Activated naive CD4-positive, alpha-beta T cell treated with anti-CD3 and anti-CD28 coated beads, Interleukin-2, amount 10 ng/mL, durations not matched to agents 7 days and 5 days (primary cell): ENCODE measurements at places on chromosomes 1 and 21.

- no peak for DNase-seq
Observed at GRCh38 chr1:44543064-44543744, 131.1 kb downstream of the TMEM53 start.

GRCh38 chr1:8409106-8409505 is 91.2 kb downstream of the SLC45A1 start:
- no peak for DNase-seq

DNA sequence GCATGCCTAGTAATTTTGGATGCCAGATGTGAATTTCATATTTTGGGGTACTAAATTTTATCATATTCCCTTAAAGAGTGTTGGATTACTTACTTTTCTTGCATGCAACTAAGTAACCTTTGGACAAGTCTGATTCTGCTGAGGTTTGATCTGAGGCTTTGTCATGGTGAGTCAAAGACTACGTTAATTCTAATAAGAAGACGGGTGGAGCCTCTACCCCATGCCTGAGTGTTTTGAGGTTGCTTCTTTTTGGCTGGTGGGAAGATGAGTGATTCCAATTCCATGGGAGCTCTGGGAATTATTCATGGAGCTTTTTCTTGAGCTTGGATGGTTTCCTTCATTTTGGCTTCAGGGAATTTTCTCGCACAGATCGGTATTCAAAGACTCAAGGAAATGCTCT is 11.6 kb upstream of the PCP4 start:
- DNase-seq = no peak

DNA sequence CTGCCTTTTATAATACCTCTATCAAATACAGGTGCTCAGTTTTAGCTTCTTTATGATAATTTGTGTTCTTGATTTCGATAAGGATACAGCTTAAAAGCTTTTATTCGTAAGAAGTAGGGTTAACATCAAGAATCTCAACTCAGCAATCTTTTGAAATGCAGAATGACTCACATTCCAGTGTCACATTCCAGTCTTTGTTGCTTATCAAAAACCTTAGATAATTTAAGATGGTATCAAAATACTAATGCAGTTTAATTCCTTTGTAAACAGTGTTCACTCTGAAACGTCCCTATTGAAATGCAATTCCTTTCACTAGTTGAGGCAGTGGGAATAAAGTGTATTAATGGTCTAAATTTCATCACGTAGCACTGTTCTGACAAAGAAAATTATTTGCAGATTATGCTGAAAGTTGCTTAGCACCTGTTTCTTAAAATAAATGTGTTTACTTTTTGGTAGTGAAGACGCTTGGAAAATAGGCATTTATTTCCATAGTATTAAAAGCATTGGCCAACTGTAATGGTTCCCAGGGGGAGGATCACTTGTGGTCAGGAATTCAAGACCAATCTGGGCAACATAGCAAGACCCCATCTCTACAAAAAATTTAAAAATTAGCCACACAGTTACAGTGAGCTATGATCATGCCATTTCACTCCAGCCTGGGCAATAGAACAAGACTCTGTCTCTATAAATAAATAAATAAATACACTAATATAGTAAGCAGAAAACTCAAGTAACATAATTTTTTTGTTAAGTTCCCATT is 10.1 kb upstream of the CNN3 start:
- DNase-seq = no peak

GRCh38 chr1:244291236-244292201 is 160.2 kb downstream of the ADSS2 start:
- DNase-seq = no peak

GRCh38 chr1:150708595-150708994 is 11.6 kb upstream of the GOLPH3L start:
- DNase-seq = no peak

DNA sequence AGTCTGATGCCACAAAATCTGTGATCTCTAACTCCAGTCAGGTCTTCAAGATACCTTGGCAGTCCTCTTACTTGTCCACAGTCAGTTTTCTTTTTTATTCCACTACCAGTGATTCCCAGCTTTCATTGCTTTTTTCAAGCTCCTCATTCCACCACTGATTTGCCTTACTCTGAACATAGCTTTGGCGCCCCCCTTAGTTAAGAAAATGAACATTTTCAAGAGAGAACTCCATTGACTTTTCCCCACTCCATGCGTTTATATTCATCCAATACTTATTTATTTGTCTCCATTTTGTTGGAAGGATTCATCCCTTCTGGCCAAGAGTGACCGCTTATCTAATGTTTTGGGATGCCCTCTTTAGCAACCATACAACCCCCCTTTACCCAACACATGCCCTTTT is 33.9 kb upstream of the IPO9 start:
- DNase-seq = no peak

DNA sequence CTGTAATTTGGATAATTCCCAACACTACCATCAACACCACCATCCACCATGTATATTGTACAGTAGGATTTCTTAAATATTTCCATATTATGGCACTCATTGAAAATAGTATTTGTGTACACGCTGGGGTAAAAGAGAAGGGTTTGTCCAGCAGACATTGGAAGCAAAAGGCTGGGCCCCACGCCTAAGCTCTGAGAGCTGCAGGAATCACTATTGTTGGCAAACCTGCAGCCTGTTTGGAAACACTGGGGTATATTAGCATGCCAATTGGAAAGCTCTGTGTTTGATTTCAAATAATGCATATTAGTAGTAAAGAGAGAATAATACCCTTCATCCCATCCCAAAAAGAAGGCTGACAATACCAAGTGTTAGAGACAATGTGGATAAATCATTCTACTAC is 81.5 kb upstream of the DPYD start:
- DNase-seq = no peak

DNA sequence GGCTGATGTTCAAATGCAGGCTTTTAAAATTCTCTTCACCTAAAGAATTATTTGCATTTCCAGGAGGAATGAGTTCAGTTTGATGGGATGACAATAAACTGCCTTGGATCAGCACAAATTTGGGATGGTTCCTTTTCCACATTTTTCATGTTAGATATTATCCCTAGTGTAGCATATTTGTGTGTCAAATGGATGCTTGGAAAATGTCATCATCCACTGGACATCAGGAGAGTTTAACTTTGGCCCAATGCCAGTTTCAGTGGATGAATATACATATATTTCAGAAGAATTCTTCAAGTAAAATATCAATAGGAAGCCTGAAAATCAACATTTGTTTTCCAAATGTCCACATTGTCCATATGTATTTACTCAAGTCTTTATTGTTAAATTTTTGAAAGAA is 116.5 kb upstream of the COL24A1 start:
- DNase-seq = no peak

- no peak for DNase-seq
Observed at GRCh38 chr1:167088746-167089417, 1.3 kb downstream of the GPA33 start.

DNA sequence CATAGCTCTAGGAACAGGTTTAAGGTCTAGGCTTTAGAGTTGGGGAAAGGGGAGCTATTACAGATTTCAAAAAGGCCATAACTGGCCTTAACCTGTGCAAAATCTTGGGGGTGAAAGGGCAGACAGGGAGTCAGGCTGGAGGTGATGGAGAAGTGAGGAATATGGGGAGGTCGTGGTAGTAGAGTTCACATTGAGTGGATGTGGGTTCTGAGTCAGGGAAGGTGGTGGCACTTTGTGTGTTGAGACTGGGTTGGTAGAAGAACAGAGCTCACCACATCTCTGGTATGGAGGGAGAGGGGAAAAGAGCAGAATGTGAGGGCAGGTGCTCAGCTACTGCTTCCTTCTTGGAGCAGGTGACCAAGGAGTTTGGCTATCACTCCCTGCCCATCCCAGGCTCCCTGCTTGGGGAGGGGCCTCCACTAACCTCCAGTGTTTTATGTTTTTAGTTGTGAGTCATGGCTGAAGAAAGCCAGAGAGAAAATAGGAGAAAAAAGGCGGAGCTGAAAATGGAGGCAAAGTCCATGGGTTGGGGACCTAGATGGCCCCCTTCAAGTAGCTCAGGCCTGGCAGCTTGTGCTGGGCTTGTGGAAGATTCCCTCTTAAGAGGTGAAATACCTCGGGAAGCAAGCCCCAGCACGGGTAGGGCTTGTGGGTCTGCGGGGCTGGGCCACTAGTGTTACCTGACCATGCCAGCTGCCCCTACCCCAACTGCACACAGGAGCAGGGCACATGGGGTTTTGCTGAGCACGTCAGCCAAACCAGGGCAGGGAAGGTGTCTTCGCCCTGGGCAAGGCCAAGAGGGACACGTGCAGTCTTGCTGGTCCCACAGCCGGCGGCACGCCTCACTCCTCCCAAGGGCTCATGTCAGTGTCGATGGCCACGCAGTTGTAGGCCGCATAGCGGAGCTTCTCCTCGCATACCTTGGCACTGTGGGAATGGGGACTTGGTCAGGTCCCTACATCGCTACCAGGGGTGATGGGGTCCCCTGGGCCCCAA is 8.2 kb downstream of the HECTD3 start:
- DNase-seq = no peak

- no peak for DNase-seq
Observed at GRCh38 chr1:214833178-214833756, 230.3 kb downstream of the CENPF start.

DNA sequence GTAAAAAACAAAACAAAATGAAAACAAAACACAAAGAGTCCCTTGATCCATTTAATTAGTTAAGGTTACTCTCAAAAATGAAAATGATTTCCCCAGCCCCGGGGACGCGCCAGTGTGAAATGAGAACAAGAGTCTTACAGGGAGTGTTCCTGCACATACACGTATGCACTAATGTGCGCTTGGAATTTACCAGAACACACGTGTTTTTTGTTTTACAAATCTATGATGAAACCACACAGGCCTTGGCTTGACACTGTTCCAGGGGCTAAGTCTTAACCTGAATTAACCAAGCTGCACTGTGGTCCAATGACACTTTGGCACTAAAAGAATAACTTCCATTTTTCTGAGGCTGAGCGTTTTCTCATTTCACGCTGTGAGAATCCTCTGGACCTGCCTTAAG is 63.7 kb downstream of the SLC45A1 start:
- no peak for DNase-seq

- no peak for DNase-seq
Observed at GRCh38 chr1:169426174-169426705, 1.0 kb downstream of the CCDC181 start.

- no peak for DNase-seq
Observed at GRCh38 chr1:66315671-66316070, 218.3 kb upstream of the SGIP1 start.

GRCh38 chr1:61746813-61747212 is 4.5 kb downstream of the PATJ start:
- no peak for DNase-seq

DNA sequence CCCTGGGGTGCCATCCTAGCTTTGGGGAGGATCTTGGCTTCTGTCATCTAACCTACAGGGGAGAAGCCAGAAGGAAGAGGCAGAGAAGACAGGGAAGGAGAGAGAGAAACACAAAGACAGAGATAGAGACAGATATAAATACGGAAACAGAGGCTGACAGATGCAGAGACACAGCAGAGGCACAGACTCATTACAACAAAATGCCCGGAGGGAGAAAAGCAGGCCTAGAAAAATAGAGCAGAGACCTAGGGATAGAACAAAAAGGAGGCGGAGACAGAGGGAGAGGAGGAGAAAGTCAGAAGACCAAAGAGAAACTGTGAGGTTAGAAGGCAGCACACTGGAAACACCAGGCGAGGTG is 1.9 kb downstream of the PEAR1 start:
- DNase-seq = no peak

GRCh38 chr1:17502326-17502778 is 37.1 kb upstream of the ARHGEF10L start:
- peak; percentile 78 for DNase-seq

DNA sequence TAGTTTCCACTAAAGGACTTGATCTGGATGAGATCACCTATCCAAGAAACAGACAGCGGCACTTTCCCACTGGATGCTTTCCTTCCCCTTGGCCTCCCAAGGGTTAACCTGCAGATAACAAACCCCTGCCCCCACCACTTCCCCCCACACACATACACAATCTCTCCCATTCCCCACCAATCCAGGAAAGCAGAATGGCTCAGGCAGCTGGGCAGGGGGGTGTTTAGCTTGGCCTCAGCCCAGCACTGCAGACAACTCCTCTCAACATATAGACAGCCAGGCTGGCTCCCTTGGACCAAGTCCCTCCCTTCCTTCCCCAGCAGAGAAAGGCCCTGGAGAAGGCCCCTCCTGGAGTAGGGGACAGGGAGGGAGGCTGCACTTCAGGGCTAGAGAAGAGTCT is 24.6 kb downstream of the PLEKHA6 start:
- DNase-seq = no peak
